Cerebellar nuclear complex (tissue), 1 donor: ENCODE measurements at places on chromosomes 12 and 14.

DNA sequence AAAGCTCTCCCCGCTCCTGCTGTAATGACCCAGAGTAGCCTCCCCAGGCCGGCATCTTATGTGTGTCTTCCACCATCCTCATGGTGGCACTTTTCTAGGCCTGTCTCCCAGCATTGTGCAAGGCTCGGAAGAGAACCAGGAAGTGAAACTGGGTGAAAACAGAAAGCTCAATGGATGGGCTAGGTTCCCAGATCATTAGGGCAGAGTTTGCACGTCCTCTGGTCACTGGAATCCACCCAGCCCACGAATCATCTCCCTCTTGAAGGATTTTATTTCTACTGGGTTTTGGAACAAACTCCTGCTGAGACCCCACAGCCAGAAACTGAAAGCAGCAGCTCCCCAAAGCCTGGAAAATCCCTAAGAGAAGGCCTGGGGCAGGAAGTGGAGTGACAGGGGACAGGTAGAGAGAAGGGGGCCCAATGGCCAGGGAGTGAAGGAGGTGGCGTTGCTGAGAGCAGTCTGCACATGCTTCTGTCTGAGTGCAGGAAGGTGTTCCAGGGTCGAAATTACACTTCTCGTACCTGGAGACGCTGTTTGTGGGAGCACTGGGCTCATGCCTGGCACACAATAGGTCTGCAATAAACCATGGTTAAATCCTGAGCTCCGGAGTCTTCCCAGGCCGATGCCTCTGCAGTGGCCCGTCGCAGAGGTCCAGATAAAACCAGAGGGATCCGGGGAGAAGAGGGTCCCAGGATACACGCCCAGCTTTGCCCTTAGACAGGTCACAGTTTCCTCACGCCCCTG lies 15.6 kb downstream of the ACVRL1 start:
- DNase-seq = no peak

DNA sequence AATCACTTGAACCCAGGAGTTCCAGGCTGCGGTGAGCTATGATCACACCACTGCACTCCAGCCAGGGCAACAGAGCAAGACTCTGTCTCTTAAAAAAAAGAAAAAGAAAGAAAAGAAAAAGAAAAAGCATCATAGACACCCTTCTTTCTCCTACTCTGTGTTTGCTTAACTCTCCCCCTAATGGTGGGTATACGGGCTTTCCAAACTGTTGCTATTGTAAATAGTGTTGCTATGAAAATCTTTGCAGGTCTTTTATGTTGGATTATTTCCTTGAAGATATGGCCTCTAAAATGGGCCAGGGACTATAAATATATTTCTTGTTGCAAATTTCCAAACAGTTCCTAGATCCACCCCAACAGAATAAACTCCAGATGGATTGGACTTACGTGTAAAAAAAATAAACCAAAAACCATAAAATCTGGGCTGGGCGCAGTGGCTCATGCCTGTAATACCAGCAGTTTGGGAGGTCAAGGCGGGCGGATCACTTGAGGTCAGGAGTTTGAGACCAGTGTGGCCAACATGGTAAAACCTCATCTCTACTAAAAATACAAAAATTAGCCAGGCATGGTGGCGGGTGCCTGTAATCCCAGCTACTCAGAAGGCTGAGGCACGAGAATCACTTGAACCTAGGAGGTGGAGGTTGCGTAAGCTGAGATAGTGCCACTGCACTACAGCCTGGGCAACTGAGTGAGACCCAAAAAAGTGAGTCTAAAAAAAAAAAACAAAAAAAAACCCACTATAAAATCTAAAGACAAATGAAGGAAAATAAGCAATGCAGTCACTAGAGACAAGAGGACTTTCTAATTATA lies 25.9 kb downstream of the NFKBIA start:
- DNase-seq = no peak

GRCh38 chr12:102169922-102170621 lies 27.6 kb downstream of the PMCH start:
- no peak for DNase-seq

DNA sequence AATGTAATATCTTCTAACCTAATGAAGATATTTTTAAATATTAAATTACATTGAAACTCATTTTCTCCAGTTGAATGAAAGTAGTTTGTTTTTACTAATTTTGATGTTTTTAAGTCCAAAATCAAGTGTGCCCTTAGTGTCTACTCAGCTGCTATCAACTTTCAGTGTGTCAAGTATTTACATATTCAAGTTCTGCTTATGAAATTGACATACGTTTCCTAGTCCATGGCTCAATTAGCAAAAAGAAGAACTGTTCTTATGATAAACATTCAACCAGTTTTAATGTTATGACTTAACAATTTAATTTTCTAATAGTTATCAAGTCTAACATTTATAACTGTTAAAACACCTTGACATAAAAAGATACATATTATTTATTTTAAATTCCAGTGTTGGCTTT lies 137.1 kb downstream of the DUSP6 start:
- no peak for DNase-seq

DNA sequence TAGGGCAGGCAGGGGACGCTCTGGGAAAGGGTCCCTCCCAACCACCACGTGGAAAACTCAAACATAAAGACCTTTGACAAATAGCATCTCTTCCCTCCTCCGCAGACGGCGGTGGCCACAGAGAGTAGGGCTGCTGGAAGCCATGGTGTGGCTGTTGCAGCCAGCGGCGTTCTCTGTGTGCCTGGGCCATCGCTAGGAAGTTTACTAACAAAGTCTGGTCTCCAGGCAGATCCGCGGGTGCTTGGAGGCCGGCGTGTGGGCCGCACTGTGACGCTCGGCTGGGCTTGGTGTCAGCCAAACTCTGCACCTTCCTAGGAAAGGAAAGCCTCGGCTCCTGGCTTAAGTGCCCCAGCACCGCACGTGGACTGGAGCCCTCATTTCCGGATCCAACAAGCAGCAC lies 65.6 kb downstream of the CCDC88C start:
- no peak for DNase-seq
